GM04504 (cell line): ENCODE measurements at places on chromosomes 2 and 18.

- DNase-seq: peak; percentile 4
Observed at GRCh38 chr18:32271672-32272208, 81.9 kb downstream of the MEP1B start.

GRCh38 chr2:9778012-9778411 lies 65.3 kb upstream of the TAF1B start:
- no peak for DNase-seq

DNA sequence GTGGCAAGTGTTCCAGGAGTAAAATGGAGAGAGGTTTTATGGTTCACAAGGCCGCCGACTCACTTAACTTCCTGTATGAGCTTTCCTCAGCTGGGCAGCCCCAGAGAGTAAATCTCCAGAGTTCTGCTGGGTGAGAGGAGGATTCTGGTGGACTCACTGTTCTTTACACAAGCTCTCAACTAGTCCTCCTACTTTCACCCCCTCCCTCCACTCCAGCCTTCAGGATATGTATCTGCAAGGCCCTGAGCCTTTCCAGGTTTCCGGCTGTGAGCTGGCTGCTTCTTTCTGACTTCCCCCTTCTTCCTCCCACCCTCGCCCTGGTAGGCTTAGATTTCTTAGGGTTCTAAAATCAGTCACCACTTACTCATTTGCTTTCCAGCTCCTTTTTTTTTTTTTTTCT lies 34.0 kb downstream of the EML6 start:
- DNase-seq: no peak

DNA sequence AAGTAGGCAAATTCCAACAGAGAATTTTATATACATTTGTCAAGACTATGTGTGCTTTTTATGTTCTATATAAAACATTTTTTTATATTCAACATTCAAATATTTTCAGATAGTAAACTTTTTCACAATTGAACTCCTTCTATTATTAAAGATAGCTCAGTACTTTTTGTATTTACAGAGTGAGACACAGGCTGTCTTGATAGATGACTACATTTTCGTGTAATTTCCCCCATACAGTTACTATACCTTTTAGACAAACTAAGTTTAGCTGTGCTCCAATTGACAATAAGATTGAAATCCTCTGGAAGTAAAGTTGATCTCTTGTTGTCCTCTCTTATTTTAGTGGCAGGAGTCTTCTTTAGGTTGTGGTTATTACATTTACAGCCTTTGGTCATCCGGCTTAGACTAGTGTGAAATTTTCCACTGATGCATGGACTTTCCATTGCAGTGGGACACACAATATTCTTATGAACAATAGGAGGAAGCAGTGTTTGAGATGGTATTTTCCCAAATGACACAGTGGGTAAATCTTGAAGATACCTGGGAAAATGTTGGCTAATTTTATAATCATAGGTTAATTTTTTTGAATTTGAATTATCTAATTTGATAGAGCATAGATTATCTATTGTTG lies 21.0 kb downstream of the ZSWIM2 start:
- DNase-seq: no peak

GRCh38 chr2:221943076-221943810 lies 355.6 kb downstream of the PAX3 start:
- peak; percentile 12 for DNase-seq

- DNase-seq: no peak
Observed at GRCh38 chr2:58502931-58503330, 261.8 kb upstream of the FANCL start.

DNA sequence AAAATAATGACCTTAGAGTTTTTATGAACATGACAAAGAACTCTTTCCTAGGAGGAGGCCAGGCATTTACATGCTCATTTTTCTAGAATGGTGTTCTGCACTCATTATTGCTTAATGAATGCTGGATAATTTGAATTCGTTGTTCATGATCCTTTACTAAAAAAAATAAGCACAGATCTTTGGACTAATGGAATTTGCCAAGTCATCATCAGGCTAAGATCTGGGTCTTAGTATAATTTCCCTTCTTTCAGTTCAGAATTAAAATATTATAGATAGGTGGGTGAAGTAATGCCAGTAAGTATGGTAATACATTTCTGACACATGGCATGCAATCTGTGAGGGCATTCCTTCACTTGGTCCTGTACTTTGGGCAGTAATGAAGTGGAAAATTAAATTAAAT lies 143.8 kb upstream of the AQP4 start:
- no peak for DNase-seq

DNA sequence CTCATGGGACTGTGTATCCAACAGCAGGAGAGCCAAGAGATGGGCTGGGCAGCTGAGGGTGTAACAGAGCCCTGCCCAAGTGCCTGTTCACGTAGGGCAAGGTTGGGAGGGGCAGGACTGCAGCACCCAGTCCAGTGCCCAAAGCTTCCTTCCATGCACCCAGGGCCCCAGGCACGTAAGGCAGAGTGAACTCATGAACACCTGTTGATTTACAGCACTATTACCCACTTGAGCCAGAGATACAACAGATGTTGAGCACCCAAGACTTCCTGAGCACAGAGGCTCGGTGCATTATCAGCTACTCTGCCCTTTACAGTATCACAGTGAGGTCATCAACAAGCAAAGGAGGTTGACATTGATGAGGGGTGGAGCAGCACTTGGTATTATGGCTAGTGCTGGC lies 50.2 kb upstream of the FHL2 start:
- DNase-seq: no peak

DNA sequence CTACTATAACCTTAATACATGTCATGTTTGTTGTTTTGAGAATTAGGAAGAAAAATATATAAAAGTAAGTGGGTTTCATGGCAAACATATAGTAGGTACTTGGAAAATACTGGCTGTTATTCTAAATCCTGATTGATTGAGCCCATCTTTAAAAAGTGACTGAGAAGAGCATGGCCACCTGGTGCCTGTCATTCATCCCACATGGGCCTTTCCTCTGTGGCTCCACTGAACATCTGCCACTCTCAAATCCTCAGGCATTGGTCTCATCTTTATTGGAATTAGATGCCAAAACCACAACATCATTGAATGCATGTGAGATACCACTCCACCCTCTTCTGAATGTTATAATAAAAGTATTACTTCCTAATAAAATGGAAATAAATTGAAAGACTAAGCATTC lies 101.6 kb upstream of the TTN start:
- no peak for DNase-seq

GRCh38 chr2:139156730-139157129 lies 376.5 kb upstream of the NXPH2 start:
- DNase-seq: no peak

DNA sequence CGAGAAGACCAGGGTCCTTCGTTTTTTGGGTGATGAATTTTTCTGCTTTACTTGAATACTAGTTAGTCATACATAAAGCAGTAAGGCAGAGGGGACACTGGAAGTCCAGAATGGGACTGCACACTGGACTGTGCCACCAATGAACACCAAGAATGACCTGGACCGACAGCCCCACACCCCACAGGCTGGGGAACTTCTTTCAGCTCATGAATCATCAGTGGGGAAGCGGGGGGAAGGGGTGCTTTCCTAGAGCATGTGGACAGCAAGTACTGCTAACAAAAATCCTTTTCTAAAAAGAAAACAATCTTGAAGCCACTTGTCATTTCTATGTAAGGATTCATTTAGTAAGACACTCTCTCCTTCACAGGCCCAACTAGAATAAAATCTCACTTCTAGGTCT lies 86.0 kb downstream of the DTNB start:
- DNase-seq: no peak

DNA sequence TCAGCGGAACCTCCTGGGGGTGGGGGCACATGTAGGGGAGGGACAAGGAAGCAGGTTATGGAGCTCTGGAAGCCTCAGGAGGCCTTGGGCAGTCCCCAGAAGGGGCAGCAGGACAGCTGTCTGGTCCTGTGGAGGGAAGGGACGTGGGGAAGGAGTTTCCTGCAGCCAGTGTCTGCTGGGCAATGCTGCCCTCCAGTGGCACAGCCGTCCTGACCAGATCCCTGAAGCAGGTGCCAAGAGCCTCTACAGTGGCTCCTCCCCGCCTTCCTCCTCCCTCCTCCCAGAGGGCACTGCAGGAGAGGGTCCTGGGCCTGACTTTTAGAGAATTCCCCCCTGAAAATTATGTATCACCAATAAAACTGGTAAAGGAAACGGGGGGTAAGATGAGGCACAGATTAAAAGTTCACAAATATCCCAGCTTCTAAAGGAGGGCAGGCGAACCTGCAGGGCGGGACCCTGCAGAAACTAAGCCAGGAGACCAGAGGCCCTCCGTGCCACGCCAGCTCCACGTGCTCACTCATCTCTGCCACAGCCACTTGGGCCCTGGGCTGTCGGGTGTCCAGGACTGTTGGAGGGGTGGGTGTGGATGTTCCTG lies 258.5 kb downstream of the TWIST2 start:
- DNase-seq: peak; percentile 47

- no peak for DNase-seq
Observed at GRCh38 chr2:86249176-86249575, 49.9 kb downstream of the MRPL35 start.

DNA sequence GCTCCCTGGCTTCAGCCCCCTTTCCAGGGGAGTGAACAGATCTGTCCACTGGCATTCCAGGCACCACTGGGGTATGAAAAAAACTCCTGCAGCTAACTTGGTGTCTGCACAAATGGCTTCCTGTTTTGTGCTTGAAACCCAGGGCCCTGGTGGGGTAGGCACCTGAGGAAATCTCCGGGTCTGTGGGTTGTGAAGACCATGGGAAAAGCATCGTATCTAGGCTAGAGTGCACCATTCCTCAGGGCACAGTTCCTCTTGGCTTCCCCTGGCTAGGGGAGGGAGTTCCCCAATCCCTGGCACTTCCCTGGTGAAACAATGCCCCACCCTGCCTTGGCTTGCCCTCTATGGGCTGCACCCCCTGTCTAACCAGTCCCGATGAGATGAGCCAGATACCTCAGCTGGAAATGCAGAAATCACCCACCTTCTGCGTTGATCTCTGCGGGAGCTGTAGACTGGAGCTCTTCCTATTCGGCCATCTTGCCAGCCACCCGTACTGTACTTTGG lies 34.1 kb downstream of the TFPI start:
- no peak for DNase-seq

DNA sequence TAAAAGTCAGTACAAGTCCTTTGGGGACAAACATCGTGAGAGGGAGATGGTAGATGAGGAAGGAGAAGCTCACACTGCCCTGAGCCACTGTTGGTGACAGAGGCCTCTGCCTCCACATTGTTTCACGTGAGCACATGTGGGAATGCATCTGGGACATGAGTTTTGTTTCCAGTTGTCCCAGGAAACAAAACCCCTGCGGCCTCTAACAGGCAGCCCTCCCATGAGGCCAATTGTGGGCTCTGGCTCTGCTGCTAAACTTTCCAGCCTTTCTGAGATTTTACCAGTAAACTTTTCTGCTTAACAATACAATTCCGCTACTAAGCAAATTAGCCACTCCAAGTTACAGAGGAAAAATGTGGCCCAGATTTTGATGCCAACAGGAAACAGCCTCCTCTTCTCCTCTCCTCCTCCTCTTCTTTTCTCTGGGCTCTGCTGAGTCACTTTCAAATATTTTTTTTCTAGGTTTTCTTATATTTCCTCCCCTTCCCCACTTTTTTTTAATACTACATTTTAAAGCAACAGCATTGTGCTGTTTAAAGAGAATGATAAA lies 23.4 kb upstream of the LRRC30 start:
- DNase-seq: no peak

DNA sequence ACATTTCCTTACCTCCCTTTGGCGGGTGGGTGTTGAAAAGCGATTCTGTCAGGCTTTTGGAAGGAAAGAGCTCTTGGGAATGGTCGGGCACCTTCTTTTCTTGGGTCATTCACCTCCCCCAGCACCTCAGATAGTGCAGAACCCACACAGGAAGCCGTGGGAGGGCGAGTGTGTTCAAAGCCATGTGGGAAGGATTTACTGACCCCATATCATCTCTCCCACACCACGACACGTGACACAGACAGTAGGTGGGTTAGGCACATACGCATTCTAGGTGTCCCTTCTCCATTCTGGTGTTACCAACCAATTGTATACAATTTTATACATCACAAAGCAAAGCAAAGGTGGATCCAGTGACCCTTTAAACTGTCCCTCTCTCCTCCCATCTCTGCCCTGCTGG lies 263.7 kb upstream of the REV1 start:
- DNase-seq: no peak

- peak; percentile 56 for DNase-seq
Observed at GRCh38 chr2:202113571-202114142, 40.6 kb downstream of the KIAA2012 start.

- no peak for DNase-seq
Observed at GRCh38 chr2:57681650-57682049, 365.0 kb upstream of the VRK2 start.

GRCh38 chr18:50981381-50981780 lies 13.5 kb downstream of the ELAC1 start:
- DNase-seq: no peak

- DNase-seq: no peak
Observed at GRCh38 chr18:37612524-37613252, 47.1 kb upstream of the CELF4 start.

DNA sequence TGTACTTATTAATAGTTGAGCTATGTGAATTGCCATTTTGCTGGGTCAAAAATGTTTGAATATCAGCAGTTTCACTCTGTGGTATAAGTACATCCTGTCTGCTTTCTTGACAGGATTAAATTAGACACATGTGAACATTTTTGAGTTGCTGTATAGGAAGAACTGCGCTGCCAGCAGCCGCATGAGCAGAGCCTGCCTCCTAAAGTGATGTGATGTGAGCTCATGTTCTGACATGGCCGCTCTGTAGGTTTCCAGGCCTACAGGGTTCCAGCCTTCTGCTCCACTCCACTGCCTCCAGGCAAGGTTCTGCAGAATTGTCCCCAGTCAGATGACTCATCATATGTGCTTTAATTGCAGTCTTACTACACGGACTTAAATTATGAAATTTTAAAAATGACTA lies 119.7 kb upstream of the NFATC1 start:
- DNase-seq: no peak

DNA sequence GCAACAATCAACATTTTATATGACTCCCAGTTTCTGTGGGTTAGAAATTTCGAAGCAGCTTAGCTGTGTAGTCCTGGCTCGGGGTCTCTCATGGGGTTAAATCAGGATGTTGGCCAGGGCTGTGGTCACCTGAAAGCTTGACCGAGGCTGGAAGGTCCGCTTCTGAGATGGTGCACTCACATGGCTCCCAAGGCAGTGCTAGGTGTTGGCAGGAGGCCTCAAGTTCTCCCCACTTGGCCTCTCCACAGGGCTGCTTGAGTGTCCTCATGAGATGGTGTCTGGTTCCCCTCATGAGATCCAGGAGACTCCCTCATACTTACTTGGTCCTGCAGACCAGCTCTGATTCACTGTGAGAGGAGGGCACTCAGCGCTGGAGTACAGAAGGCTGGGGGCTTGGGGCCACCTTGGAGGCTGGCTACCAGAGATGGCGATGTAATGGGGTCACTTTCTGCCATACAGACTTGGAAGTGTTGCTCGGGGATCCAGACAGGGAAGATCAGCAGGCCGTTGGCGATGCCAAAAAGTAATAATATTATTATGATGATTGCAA lies 98.8 kb downstream of the INHBB start:
- no peak for DNase-seq

DNA sequence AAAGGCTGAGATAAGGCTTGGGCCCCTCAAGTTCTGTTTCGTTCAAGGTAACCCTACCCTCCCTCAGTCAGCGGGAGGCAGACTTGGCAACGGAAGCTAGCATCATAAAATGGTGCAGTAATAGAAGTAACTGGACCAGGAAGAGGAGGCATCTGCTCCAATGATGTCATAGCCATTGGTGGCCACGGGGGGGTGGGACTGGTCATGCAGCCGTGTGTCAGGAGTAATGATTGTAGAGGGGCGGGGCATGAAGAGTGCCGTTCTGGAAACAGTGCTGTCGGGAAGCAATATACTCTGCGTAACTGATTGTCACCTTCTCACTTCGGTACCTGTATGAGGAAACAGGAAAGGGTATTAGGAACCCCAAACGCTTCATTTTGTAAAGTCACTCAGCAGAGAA lies 6.9 kb upstream of the POLR2D start:
- DNase-seq: no peak

- peak; percentile 45 for DNase-seq
Observed at GRCh38 chr2:231152800-231153557, 28.1 kb upstream of the HTR2B start.
